Activated T-cell treated with anti-CD3 and anti-CD28 coated beads for 24 hours (primary cell): ENCODE measurements at places on chromosomes 11 and 22.

GRCh38 chr11:132056689-132057088 is 686.3 kb downstream of the NTM start:
- no peak for DNase-seq

GRCh38 chr11:61713906-61714305 is 33.7 kb downstream of the DAGLA start:
- no peak for DNase-seq

DNA sequence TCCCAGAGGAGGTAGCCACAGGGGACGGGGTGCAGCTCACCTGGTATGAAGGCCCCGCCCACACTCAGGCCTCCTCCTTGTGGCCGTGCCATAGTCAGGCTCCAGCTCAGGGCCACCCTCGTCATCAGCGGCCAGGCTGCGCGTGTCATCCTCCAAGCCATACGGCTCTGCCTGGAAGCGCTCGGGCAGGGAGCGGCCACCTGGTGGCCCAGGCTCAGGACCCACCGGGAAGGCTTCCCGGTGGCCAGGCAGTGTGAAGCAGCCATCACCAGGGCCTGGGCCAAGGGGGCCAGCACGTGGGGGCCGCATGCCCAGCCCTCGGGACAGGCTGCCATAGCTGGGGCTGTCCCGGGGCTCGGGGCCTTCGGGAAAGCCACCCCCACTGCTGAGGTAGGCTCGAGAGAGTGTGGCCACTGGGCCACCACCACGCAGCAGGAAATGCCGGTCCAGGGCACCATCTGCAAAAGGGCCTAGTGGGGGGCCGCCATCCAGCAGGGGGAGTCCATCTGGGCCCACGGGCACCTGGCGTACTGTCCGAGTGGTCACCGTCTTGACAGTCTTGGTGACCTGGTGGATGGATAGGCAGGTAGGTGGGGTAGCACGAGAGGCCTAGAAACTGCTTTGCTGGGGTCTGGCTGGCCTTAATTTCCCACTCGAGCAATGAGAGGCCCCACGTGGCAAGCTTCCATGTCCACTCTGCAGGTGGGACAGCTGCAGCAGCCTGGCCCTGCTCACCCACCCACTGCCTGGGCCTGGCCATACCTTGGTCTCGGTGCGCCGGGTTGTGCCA is 35.3 kb downstream of the ARVCF start:
- DNase-seq, result no peak

- no peak for DNase-seq
These were observed 47.2 kb downstream of the MOB2 start for GRCh38 chr11:1439341-1439740.

DNA sequence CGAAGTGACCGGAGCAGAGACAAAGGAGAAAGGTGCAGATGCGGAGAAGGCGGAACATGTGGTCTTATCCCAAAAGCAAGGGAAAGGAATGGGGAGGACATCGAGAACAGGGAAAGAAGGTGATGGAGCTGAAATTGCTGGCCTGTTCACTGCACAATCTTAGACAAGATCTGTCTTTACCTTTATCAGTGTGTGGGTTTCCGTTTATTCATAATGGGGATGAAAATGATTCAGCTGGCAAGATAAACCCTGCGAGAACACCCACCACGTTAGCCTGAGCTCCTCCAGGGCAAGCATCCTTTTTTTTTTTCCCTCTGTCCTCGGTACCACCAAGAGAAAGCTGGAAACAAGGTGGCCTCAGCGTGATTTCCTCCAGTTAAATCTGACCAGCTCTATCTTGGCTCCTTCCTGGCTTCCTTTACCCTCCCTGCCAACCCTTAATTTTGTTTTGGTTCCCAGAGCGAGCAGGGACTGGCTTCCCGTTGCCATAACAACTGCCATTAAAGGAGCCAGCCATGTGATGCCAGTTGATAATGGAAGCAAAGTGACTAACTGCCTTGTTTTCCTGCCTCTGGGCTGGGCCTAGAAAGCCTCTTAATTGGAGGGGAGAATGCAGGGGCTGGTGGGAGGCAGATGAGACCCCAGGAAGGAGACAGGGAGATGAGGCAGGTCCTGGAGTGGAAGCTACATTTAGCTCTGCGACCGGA is 4.2 kb downstream of the SGSM1 start:
- no peak for DNase-seq

- no peak for DNase-seq
These were observed 525 bp downstream of the DGCR2 start for GRCh38 chr22:19121631-19122142.

- DNase-seq, result no peak
These were observed 1077.9 kb downstream of the DLG2 start for GRCh38 chr11:84549217-84549616.

- DNase-seq, result no peak
These were observed at the start of gene MMP11 for GRCh38 chr22:23772649-23773473. Gene MMP11 (plus strand): TSS chr22:23772849. CDS start chr22:23772871, 22 bp downstream.

GRCh38 chr22:40553014-40553554 is 83.4 kb downstream of the MRTFA start:
- no peak for DNase-seq

- no peak for DNase-seq
These were observed 156.2 kb downstream of the CRYBB2 start for GRCh38 chr22:25375683-25376082.

DNA sequence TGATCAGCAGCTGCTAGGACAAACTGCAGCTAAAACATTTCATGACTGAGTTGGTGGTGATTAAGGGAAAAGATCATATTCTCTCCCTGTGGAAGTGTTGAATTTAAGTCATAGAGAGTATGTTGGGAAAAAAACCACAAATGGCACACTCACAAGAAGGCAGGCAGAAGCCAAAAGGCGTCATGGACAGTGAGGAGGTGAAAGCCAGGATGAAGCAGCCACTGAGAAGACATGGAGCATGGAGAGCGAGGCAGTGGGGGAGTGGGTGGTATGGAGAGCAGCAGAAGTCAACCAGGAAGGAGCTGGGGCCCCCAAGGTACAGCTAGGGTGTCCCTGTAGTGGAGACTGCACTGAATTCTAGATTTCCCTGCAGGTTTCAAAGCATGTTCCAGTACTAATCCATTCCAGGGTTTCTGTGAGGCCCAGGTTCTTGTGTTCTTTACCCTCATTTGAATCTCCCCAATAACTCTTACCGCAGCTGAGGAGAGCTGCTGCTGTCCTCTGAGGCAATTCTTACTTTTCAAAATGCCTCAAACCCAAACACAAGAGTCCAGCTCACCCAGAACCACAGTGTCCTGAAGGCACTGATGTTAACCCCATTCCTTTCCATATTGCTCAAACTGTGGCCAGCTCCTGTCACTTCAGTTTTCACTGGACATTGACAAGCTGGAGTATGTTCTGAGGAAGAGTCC is 191.8 kb upstream of the E2F8 start:
- DNase-seq, result no peak

GRCh38 chr11:73168925-73169579 is 26.9 kb upstream of the FCHSD2 start:
- no peak for DNase-seq

DNA sequence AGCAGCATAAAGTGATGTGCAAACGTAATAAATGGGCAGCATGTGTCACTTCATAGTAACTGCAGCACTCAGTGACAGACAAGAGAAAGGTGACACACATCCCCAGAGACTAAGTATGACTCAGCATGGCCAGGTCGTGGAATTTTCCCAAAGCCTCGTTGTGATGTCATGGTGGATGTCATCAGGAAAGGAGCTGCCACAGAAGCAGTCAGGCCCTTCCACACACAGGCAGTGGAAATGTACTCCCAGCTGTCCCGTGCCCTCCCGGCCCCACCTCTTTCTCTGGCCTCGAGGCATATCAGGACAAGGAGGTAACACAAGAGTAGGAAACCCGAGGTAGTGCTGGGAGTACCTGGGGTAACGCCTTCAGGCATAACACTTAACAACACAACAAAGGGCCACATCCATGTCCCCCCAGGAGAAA is 8.1 kb downstream of the PC start:
- peak; percentile 23 for DNase-seq

DNA sequence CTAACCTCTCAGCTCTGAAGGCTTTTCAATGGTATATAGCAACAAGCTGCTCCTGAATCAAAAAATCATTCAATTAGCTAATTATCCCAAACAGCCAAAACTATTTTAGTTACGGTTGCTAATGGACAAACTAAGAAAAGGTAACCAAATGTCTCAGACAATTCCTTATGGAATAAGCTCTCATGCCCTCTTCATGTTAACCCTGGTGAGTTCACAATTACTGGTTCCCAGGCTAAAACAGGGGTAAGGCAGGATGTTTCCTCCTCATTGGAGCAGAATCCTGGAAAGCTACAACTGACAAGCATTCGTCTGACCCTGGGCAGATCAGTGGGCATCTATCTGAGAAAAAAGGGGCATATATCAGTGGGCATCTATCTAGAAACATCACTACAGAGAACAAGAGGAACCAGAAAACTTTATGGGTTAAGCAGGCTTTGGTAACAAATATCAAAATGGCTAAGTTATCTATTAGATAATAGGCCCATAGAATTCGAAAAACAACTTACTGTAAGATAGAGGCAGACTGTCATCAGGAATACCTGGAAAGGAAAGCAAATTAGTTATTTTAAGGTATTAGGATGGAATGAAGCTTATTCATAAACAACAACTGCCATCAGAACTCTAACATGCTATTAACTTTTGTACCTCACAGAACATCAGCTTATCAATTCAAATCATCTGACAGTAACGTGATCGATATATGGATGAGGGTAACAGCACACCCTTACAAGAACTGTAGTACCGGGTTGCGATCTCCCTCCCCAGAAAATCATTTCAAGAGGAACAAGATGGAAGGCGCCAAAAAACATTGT is 14.8 kb upstream of the WDR74 start:
- no peak for DNase-seq

DNA sequence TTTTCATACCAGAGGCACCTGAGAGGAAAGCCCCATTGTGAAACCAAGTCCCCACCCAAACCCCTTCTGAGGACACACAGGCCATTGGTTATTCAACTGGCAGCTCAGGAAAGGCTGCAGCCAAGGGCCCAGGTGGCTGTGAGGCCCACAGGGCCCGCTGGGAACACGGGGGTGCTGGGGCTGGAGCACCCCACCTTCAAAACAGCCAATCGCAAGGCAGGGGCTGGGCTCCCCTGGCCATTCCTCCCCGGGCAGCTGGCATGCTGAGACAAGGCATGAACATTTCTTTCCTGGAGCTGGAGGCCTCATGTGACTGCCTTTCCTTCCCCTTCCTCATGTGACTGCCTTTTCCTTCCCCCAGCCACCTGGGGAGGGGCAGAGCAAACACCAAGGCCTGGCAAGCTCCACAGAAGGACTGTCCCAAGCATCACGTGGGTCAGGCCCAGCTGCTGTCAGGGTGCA is 76.9 kb downstream of the PIWIL3 start:
- DNase-seq, result no peak

DNA sequence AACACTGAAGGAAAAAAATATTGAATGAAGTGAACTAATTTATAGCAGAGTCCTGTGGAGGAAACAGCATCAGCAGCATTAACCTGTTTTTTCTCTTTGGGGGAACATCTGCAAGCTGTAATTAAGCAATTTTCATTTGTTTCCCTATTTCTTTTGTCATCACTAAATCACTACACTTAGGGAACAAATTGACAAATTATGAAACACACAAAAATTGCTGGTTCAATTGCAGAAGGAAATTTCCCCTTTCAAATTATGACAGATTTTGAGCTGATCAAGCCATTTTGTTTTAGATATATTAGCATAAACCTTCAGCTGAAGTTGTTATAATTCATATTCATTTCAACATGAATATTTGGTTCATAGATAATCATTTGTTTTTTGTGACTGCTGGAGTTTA is 22.2 kb upstream of the RAG2 start:
- DNase-seq, result no peak

DNA sequence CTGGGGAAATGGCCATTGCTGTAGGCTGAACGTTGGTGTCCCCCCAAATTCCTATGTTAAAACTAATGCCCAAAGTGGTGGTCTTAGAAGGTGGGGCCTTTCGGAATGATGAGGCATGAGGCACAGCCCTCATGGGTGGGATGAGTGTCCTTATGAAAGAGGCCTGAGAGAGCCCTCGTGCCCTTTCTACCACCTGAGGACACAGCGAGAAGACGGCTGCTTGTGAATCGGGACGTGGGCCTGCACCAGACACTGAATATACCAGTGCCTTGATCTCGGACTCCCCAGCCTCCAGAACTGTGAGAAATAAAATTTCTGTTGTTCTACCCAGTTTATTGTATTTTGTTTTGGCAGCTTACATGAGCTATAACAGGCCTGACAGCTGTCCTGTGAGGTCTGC is 162.9 kb upstream of the B3GAT1 start:
- no peak for DNase-seq

GRCh38 chr11:87368858-87369480 is 331.2 kb downstream of the TMEM135 start:
- DNase-seq, result no peak

- DNase-seq, result no peak
These were observed 35.8 kb upstream of the MAPK1 start for GRCh38 chr22:21903283-21903682.

DNA sequence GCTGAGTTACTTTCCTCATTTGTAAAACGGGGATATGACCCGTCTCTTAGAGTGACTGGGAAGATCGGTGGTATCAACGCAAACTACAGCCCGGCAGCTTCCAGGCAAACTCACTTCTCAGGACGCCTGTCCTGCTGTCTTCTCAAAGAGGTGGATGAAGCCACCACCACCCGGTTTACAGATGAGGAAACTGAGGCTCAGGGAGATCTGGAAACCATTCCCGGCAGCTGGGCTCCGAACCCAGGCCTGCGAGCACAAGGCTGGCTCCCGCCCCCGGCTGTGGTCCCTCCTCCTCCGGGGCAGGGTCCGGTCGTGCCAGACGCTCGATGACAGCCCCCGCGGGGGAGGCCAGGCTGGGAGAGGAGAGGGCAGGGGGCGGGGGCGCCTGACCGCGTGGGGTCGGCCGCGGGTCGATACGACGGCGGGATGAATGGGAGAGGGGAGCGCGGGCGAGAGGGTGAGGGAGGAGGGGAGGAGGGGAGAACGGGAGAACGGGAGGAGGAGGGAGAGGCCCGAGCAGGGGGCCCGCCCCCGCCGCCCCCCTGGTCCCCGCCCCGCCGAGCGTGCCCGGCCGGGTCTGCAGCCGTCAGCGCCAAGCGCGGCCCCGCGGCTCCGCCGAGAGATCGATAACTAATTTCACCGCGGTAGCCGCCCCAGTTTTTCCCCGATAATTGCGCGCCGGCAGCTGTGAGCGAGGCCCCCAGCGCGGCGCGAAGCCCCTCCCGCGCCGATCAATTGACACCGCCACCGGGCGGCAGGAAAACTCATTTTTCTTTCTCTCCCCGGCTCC is 14.0 kb downstream of the IGLL1 start:
- DNase-seq, result no peak

DNA sequence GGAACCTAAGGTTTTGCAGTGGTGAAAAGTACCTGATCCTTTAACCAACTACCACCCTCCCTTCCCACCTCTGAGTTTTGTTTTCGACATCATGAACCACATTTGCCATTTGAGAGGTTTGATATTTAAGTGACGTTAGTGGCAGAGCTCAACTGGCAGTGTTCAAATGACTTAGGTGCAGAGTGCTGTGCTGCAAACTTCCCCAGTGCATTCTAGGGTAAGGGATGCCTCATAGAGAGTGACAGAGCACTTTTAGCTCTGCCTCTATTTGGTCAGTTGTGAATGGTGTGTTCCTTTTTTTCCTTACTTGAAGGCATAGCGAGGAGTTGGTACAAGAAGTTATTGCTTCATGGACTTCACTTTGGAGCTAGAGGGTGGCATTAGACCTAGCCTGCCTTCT is 9.4 kb downstream of the BMAL1 start:
- DNase-seq, result no peak
